Activated CD8-positive, alpha-beta memory T cell treated with anti-CD3 and anti-CD28 coated beads, Interleukin-2, amount 50 U/mL, for 48 hours (primary cell): ENCODE measurements at places on chromosomes 6 and 20.

GRCh38 chr6:81822568-81822967 lies 70.1 kb upstream of the TENT5A start:
- DNase-seq, result no peak

DNA sequence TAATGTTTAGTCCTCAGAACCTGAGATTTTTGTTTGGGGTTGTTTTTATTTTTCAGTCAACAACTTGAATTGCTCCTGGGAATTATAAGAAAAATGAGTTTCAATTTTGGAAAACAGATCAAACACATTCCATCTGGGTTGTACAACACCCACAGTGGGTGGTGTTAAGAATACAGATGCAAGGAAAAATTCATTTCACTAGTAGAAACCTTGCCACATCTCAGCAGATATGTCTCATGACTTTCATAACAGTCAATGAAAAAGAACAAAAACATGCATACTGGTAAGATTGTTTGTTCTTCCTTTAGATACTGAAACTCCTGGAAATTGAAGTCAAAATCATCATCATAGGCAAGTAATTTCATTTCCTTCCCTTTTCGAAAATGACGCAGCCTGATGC lies 78.9 kb downstream of the MOXD1 start:
- DNase-seq, result no peak

DNA sequence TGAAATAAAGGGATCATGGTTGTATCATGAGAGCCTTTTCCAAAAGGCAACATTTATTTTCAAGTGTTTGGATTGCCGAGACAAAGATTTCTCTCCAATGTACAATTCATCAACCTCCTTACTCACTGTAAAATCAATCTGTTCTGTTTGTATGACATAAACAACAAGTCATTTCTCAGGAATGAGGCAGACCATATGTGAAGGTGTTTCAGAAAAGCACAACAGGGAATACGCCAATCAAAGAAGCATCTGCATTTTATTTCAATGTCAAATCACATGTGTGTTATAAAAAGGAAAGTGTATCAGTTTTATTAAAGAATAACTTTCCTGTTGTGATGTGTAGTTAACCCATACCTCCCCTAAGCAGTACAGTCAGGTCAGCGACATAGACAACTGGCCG lies 653.7 kb downstream of the TFAP2A start:
- DNase-seq, result no peak

DNA sequence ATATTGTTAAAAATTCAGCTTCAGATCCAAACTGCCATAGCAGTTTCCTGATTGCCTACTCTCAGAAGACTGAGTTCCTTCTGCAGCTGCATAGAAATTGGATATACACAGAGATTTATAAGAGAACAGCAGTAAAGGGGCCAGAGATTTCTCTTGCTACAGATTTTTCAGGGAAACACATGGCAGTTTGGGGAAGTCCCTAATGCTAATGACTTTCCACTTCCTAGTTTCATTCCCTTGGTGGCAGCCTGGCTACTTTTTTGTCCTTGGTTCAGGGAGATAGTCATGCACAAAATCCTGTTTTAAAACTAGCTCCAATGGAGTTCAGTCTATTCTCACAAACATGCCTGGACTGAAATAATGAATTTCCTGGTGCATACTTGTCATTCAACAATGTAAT lies 125.3 kb upstream of the PLCB4 start:
- DNase-seq, result no peak

GRCh38 chr20:1374246-1374645 lies 18.6 kb downstream of the FKBP1A start:
- no peak for DNase-seq

DNA sequence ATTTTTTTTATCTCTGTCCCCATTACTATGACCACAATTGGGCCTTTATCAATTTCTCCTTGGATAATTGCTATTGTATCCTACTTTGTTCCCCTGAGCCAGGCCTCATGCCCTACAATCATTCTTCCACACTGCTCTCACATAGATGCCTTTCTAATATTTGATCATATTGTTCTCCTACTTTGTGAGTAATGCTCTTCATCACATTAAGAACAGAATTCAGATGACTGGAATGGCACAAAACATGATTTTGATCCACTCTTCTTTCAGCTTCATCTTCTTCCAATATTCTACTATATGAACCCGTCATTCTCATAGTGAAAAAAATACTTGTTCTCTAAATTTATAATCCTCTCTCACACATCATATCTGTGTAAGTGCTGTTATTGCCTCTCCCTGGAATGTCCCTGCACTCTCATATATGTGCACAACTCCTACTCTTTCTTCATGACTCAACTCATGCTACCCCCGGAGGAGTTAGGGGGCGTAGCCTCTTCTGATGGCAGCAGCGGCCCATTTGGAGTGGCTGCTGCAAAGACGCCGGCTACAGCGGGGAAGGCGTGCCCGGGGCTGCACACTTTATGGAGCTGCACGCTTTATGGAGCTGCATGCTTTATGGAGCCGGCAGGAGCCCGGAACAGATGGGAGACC lies 25.3 kb upstream of the HACE1 start:
- no peak for DNase-seq

GRCh38 chr20:47118641-47119040 lies 224.0 kb downstream of the EYA2 start:
- no peak for DNase-seq

GRCh38 chr6:26322645-26323482 lies 42.1 kb upstream of the BTN3A2 start:
- peak; percentile 80 for DNase-seq

DNA sequence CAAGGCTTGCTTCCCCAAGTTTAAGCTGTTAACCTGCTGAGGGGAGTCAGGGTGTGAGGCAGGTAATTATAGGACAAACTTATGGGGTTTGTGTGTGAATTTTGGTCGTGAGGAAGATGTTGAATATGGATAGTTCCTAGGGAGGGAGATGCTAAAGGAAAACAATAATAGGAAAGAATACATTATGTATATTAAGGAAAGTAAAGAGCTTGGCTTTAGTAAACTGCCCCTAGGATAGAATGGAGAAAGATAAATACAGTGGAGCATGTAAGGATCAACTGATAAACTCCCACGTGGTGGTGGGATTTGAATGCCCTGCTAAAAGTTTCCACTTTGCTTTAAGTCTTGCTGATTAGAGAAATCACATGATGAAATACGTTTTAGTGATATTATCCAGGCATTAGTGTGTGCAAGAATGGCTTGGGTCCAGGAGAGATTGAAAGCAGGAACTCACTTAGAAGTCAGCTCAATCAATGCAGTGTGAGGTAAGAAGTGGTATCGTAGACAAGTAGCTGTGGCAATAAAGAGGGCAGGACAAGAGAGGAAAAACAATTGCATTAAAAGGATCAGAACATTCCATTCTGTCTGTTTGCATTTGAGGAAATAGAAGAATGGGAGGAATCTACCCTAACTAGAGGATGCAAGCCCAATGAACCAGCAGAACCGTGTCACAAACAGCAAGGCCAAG lies 52.5 kb downstream of the RPS12 start:
- no peak for DNase-seq
